PC-3 (cell line): ENCODE measurements at places on chromosomes 7 and 10.
A peak's percentile ranks its signal among the peaks of the same experiment; 100 is the strongest.

GRCh38 chr10:129079705-129080104, 387.3 kb upstream of the MGMT start:
- no peak for DNase-seq

GRCh38 chr7:28745351-28745750, 212.8 kb downstream of the TRIL start:
- no peak for DNase-seq

- no peak for DNase-seq
Measured at GRCh38 chr10:129784291-129784690, 179.8 kb downstream of the EBF3 start.

GRCh38 chr10:32329061-32329460, 17.9 kb downstream of the EPC1 start:
- no peak for DNase-seq

- DNase-seq, result no peak
Measured at GRCh38 chr7:36739351-36739750, 15.1 kb upstream of the AOAH start.

DNA sequence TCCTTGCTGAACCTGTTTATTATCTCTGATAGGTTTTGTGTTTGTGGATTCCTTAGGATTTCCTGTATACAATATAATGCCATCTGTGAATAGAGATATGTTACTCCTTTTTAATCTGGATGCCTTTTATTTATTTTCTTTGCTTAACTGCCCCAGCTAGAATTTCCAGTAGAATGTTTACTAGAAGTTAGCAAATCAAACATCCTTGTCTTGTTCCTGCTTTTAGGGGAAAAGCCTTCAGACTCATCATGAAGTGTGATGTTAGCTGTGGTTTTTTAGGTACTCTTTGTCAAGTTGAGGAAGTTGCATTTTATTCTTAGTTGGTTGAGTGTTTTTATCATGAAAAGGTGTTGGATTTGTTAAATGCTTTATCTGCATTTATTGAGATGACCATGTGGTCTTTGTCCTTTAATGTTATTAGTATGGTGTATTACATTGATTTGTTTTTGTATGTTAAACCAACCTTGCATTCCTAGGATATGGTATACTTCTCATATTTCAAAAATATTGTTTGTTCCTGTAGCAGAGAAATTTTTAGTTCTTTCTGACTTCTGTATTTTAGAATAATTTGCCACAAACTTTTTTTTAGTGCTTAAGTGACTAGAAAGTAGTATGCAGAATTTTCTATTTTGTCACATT, 24.3 kb downstream of the PPP2R2D start:
- DNase-seq, result peak; percentile 29

DNA sequence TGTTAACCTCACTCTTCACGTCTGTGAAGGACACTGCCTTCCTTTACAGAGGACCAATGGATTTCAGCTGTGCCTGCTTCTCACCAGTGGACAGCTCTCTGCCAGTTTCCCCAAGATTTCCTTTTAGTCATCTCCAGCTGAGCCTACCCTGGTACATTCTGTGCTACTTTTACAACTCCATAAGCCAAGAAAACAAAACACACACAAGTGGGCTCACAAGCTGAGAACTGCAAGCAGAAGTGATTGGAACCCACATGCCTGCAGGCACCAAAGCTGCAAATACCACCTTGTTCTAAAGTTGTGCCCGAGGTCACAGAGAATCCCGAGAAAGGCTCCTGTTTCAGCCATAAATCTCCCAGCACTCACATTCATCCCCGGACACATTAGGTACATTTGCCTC, 636.8 kb downstream of the PHTF2 start:
- DNase-seq, result no peak

DNA sequence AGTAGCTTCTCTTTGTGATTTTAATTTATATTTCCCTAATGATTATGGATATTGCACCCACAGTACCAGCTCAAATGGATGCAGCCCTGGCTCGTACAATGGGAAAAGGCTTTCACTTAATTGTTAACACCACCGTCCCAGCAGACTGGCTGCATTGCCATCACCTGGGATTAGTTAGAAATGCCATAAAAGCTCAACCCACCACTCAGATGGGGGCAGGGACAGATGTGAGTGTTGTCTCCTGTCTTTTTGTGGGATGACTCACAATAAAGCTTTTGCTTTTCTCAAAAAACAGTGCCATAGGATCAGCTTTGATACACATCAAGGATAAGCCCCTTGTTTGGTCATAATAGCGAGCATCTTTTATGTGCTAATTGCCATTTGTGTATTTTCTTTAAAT, 729.1 kb downstream of the TNS3 start:
- DNase-seq, result no peak

DNA sequence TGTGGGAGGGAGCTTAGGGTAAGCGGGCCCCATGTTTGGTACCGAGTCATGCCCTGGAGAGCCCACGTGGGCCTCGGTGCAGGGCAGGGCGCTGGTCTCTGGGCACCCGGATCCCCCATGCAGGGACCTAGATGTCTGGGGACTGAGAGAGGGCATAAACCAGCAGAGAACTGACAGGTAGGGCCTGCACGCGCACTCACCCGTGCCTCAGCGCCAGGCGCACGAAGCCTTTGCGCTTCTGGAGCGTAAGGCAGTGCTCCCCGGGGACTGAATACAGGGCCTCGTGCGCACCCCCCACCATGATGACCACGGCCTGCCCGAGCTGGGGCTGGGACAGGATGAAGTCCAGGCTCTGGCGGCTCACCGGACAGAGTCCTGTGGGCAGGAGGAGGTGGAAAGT, 2.8 kb downstream of the MOGAT3 start:
- no peak for DNase-seq

DNA sequence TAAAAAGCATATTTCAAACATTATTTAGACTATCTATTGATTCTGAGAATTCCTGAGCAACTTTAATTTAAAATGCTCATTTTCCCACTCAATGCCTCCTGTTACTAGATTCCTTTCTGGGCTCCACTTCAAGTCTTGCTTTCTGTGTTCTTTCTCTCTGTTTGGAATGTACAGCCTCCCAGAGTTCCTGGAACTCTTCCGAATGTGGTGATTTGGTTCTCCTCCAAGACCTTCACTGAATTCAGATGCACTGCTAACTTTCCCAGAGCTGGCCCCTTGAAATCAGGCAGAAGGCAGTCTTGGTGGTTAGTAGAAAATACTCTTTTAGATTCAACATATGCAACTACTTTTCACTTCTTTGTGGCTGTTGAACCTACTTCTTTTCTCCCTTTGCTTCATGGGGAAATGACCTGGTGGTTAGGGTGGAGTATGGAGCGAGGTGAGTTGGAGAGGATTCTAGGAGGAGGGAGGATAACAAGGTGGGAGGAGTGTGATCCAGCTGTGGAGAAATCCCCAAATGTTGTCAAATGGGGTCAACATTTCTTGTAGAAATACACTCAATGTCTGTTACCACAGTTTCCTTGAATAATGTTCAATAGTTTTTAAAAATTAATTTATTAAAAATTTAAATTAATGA, 27.9 kb upstream of the CCDC7 start:
- no peak for DNase-seq

- no peak for DNase-seq
Measured at GRCh38 chr7:138184191-138184590, 107.9 kb downstream of the AKR1D1 start.

DNA sequence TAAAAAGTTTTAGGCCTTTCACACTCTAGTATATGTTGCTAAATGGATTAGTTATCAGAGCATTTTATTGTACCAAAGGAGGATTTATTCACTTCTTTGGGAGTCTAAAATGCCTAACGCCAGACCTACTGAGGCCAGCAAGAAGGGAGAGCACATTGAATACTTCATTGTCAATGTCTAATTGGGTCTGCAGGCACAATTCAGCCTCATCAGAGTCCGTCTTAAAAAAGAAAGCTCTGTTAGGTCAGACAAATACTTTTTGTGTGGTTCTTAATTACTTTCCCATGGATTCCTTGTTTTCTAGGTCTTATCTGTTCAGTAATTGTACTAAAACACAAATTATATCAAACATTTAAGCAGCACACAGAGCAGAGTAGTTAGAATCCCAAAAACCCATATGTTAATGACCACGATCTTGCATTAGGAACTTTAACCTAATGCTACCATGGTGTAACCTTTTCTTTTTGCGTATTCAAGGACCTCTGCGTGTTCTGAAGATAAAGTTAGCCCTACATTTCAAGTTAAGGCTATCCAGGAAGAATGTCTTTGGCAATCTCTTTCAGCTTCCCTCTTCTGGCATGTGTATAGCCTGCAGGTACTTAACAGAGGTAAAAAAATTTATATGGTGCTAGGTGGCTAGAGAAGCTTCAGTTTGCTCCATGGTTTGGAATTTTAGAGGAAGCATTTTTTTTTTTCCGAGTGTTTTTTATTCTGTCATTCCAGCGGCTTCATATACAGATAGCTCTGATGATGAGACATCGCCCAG, 45.7 kb upstream of the STRIP2 start:
- no peak for DNase-seq

DNA sequence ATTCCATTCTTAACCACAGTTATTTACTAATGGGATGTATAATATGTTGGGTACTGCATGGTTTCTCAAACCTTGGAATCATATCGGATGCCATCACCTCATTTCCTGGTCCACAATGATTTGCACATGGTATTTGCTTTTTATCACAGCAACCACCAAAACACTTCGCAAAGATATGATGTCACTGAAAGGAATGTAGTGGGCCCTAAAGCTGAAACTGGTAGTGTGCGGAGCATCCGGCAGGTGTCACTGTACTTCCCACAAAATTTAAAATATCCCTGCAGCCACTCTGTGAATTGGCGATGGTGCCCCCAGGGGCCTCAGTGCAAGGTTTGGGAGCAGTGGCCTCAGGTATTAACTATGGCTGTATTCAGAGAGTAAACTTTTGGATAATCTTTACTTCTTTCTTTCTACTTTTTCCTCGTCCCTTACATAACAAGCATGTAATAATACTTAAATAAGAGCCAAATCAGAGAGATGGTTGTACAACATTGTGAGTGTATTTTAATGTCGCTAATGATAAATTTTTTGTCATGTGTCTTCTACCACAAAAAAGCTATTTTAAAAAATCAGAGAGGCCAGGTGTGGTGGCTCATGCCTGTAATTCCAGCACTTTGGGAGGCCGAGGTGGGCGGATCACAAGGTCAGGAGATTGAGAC, 66.2 kb downstream of the FAM241B start:
- DNase-seq, result peak; percentile 98

GRCh38 chr10:121459622-121460453, 138.4 kb downstream of the FGFR2 start:
- no peak for DNase-seq

- DNase-seq, result no peak
Measured at GRCh38 chr10:7130191-7130911, 280.5 kb downstream of the SFMBT2 start.

- DNase-seq, result no peak
Measured at GRCh38 chr10:116694927-116695268, 47.5 kb downstream of the HSPA12A start.

GRCh38 chr7:94620703-94621118, 35.2 kb downstream of the SGCE start:
- DNase-seq, result peak; percentile 94

- DNase-seq, result no peak
Measured at GRCh38 chr7:81268551-81268950, 349.7 kb upstream of the SEMA3C start.

DNA sequence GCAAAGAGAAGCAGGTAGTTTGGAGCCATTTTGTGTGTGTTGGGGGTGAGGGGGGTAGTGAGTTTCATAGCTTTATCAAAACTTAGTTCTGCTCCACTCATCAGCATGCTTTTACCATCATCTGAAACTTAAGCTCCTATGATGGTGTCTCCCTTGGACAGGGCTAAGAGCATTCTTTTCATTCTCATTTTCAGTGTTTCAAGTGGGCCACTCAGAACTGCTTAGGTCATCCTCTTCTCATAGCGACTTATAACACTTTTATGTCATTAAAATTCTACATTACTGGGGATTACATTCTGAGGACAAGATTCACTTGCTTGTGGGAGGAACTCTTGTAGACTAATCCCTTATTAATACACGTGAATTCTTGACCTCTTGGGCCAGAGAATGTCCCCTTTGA, 649.4 kb downstream of the SUGCT start:
- DNase-seq, result no peak
